ENCODE measurements at places on chromosomes 12 and 14.

DNA sequence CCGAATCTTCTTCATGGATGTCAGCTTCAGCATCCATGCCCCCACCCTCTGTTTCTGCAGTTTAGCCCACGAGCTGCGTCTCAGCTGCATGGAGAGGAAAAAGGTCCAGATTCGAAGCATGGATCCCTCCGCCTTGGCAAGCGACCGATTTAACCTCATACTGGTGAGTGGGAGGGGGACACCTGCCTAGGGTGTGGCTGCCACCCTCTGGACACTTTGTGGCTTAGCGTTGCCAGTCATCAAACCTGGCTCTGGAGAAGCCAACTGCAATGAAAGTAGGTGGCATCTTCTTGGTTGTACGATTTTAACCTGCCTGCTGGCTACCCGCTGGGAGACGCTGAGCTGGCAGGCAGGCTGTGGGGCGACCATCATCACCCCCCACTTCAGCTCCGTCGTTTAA lies 16.7 kb downstream of the DCAF4 start:
- DNase-seq, result no peak

- no peak for DNase-seq
Observed at GRCh38 chr12:34124608-34125007, 102.3 kb downstream of the ALG10 start.

- DNase-seq, result peak; percentile 71
Observed at GRCh38 chr12:121942145-121942718, 23.8 kb downstream of the CFAP251 start.

- peak; percentile 16 for DNase-seq
Observed at GRCh38 chr12:93776581-93777018, 99.4 kb downstream of the CRADD start.

- no peak for DNase-seq
Observed at GRCh38 chr12:57135527-57136326, 7.4 kb downstream of the LRP1 start.

GRCh38 chr14:31414190-31414833 lies 6.0 kb downstream of the HEATR5A start:
- DNase-seq, result peak; percentile 23

- no peak for DNase-seq
Observed at GRCh38 chr12:109240365-109240764, 68.7 kb downstream of the FOXN4 start.

GRCh38 chr12:23204933-23205778 lies 580.2 kb downstream of the ETNK1 start:
- DNase-seq, result peak; percentile 37

DNA sequence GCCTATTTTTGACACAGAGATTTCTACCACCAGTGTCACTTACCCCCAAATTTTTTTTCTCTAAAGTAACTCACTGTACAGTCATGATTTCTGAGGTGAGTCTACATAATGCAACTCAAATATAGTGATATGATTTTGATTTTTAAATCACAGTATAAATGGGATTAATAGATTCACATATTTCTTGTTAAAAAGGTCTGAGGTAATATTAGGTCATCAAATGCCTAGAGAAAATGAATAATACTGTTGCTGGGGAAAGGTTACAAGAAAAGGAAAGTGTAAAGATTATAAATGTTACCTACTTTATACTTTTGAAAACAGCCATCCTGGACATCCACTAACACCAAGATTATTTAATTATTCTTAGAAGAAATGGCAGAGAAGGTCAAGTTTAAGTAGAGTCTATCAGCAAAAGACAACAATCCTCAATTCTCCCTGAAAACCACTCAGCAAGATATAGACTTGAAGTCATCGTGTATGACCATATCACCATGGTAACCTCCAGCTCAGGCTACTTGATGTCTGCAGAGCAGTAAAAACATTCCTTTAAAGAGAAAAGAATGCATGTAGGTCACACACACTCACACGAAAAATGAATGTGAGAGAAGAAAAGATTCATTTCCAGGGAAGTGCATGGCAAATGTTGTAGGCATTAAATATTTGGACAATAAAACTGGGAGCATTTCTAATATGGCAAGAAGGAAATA lies 58.7 kb downstream of the CCDC59 start:
- no peak for DNase-seq

DNA sequence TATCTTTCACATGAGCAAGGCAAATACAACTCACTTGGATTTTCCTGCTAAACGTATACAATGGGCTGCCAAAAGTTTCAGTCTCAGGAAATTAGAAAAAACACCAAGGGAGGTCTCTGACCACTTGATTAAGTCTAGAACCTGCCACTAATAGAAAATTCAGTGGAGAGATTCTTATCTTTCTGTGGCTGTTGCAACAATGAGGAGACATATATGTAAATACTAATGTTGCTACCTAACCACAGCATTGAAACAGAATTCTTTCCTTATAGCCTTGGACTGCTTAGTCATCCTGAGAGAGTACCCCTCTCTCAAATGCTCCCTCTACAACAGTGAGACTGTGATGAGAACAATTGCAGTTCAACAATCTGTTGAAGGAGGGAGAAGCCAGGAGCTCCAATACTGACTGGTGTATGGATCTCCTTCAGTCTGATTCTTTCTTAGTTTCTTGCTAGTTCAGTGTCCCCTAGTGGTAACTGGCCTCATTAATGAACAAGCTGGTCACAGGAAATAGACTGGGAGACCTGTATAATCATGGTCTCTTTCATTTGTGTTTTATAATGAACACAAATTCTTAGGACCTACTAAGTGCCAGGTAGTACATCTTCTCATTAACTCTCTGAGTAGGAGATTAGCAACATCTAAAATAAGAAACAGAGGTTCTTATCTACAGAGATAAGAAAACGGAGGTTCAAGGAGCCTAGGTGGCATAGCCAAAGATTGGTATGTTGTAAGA lies 164.5 kb downstream of the SLC38A4 start:
- peak; percentile 75 for DNase-seq

- no peak for DNase-seq
Observed at GRCh38 chr14:51207621-51208020, 32.4 kb upstream of the TMX1 start.

GRCh38 chr14:100442036-100442435 lies 118.9 kb downstream of the SLC25A47 start:
- DNase-seq, result no peak

GRCh38 chr12:116233669-116234068 lies 43.8 kb downstream of the MED13L start:
- DNase-seq, result no peak

Data from mammary epithelial cell (primary cell).